NCI-H510A treated with DMSO at 0.1 percent for 48 hours (cell line): ENCODE measurements at places on chromosomes 13 and 19.
A peak's percentile ranks its signal among the peaks of the same experiment; 100 is the strongest.

DNA sequence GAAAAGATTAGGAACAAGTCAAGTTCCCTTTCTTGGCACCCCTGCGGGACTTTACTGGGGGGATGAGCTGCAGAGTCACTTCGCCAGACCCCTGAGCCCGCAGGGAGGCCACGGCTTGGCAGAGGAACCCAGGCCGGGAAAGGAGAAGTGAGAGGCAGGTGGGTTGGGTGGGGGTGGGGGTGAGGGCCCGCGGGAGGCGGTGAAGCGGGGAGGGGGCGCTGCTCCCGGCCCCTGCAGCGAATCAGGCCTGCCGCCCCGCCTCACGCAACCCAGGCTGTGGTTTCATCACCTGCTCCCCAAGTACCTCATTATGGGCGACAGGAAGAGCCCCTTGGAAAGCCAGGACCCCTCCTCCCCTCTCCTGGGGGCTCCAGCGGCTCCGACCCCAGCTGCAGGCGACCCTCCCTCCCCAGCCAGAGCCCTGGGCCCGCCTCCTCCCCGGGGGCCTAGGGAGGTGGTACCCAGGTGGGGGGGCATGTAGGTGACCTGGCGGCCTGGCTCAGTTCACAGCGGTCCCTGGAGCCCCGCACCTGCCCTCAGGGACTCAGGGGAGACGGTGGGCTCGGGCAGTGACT is 9.5 kb downstream of the MEF2B start:
- no peak for DNase-seq

- peak; percentile 59 for DNase-seq
Measured at GRCh38 chr19:40348961-40349507, 539 bp downstream of the PLD3 start.

DNA sequence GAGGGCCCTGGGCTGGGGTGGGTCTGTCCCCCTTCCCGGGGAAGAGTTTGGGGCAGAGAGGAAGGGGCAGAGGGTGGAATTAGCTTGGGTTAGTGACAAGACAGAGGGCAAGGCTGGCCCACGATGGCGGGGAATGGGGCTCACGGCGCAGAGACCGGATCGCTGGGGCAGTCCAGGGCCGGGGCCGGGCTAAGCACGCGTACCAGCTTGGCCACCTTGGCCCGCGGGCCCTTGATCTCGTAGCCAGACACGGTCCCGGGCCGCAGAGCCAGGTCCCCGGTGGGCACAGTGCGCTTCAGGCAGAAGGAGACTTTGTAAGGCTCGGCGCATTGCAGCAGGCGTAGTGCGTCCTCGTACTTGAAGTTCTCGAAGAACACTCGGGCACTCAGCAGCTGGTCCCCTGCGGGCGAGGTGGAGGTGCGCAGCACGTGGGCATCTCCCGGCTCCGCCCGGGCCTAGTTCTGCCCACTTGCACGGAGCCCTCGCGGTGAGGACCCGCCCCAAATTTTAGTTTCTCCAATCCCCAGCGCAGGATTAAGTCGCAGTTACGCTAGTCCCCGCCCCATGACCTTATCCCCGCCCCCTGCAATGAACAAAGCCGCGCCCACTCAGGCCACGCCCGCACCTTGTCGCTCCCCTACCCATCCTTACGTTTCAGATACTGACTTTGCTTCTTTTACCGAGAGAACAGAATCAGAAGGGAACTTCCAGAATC is 8.6 kb upstream of the HIPK4 start:
- DNase-seq, result no peak

- no peak for DNase-seq
Measured at GRCh38 chr19:53007200-53007599, 6.5 kb upstream of the ERVV-1 start.

DNA sequence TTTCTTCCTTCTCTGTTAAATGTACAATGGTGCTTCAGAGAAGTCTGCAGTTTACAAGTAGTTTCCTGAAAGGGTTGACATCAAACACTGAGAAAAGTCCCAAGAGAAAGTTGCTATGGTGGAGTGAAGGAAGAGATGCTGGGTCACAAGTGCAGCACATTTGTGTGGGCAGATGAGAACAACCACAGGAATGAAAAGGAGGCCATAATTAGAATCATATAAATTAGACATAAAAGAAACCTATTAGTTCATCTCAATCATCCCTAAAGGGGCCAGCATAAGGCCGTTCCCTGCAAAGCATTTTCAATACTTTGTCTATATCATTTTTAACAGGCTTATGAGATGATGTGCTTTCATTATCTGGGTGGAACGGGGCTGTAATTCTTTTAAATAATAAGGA is 359.2 kb downstream of the IRS2 start:
- DNase-seq, result no peak

- DNase-seq, result no peak
Measured at GRCh38 chr19:4298810-4299550, 3.2 kb downstream of the TMIGD2 start.

- DNase-seq, result no peak
Measured at GRCh38 chr13:62524061-62524460, 1108.4 kb upstream of the PCDH20 start.

- no peak for DNase-seq
Measured at GRCh38 chr19:8064911-8065874, 12.6 kb downstream of the CCL25 start.

DNA sequence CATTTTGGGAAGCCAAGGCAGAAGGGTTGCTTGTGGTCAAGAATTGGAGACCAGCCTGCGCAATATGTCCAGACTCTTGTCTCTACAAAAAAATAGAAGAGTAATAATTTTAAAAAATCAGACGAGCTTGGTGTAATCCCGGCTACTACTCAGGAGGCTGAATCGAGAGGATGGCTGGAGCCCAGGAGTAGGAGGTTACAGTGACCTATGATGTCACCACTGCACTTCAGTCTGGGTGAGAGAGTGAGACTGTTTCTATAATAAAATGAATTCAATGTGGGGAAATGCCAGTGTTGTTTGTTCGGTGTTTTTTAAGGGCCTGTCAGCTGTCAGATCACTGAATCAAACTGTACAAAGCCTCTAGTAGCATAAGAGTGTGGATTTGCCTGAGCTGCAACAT is 1.2 kb upstream of the FBXL3 start:
- DNase-seq, result peak; percentile 75

DNA sequence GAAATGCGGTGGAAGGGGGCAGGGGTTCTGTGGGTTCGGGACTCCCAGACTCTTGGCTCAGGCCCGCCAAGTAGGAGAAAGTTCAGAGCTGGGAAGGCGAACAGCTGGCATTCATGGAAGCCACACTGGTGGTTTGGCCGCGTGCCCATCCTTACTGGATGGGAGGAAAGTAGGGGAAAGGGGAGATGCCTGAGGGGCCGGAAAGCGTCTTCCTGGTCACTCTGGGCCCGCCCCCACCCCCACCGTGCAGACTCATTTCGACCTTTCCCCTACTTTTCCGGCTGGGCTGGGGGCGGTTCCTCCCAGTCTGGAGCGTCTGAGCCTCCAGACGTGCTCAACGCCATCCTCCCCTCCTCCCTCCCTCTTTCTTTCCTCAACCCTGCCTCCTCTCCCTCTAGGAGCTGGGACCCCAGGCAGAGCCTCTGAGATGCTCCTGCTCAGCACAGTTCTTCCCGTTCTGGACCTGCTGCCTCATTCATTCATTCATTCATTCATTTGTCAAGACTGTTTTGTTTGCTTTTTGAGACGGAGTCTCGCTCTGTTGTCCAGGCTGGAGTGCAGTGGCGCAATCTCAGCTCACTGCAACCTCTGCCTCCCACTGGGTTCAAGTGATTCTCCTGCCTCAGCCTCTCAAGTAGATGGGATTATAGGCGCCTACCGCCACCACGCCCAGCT is 3.5 kb downstream of the ANGPTL4 start:
- no peak for DNase-seq

DNA sequence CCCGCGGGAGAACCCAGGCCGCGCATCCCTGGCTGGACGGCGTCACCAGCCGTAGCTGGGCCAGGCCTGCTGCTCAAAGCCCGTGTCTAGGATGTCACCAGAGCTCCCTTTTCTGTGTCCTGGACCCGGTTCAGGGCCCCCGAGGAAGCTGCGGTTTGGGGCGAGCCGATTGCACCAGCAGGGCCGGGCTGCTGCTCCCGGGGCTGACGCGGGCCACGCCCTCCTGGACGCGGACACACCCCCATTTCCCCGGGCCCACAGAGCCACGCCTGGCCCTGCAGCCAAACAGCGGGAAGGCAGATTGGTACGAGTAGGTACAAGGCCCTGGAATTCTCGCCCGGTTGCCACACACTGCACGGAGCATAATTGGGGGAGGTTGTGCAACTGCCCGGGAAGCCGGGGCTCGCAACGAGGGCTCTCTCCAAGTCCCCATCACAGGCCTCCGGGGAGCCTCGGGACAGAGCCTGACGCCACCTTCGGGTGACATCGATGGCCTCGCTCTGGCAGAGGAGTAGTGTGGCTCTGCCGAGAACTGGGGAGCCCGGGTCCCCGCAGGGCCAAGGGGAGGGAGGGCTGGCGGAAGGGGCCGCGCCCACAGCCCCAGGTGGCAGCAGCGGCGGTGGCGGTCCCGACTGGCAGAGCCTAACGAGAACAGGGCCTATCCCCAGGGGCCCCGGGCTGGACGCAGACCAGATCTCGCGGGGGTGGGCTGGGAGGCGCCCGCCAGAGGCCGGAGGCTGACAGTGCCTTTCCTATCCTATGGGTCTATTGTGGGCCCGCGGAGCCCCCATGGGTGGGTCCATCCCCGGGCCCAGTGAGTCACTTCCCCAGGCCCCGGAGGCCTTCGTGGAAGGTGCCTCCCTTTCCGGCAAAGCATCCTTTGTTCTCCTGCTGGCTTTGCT is 23.5 kb downstream of the KCTD15 start:
- DNase-seq, result no peak

- no peak for DNase-seq
Measured at GRCh38 chr13:28707629-28708427, 10.9 kb downstream of the SLC46A3 start.

DNA sequence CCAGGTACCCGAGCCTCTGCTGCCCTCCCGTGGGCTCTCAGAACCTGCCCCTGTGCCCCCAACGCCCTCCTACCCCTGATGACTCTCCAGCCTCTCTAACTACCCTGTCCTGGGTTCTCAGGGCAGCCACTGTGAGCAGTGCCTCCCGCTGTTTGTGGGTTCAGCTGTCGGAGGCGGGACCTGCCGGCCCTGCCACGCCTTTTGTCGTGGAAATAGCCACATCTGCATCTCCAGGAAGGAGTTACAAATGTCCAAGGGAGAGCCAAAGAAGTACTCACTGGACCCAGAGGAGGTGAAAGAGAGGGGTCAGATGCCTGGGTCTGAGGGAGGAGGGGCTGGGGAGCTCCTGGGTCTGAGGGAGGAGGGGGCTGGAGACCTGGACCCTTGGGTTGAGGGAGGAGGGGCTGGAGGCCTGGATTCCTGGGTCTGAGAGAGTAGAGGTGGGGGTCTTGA is 20.0 kb downstream of the CNFN start:
- DNase-seq, result peak; percentile 7

GRCh38 chr19:50723735-50724521 is 764 bp downstream of the CLEC11A start:
- no peak for DNase-seq

- DNase-seq, result no peak
Measured at GRCh38 chr19:49390131-49390928, 2.3 kb downstream of the KASH5 start.

DNA sequence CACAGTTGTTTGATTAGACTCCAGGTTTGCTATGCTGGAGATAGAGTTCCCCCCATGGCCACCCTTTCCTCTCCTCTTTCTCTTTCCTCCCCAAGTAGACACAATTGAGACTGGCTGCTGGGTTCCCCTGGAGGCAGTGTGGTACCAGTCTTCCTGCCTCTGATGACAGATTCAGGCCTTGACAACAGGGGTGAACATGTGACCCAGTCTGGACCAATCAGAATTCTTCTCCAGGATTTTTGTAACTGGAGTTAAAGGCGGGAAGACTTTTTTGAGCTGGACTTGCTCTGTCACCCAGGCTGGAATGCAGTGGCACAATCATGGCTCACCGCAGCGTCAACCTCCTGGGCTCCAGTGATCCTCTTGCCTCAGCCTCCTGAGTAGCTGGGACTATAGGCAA is 48.7 kb downstream of the CCNE1 start:
- no peak for DNase-seq

DNA sequence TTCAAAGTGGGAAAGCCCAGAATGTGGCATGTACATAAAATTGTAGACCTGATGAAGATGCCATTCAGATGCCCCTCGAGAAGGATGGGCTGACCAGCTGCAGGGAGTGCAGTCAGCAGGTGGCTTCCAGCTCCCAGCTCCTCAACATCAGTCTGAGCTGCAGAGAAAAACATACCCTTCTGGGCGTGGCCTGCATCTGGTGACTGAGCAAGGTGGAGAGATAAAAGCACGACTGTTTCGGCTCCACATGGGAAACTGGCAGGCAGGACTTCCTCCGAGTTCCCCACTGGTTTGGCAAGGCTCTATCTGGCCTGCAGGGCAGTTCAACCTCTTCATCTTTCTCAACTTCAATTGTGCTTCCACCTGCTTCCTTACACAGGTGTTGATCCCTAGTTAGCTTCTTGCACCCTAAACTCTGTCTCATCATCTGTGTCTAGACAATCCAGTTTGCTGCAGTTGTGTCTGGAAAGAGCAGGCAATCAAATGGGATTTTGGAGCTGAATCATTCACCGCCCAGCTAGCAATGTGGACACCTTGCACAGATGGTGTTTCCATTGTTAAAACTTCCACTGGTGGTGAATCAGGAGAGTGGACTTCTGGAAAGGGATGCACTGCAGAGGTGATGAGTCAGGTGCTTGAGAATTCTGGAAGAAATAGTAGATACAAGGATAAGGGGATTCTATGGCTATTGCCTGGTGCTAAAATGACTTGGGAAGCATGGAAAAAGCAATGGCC is 56.8 kb downstream of the POLR1D start:
- no peak for DNase-seq

- no peak for DNase-seq
Measured at GRCh38 chr13:65378484-65378883, 1851.7 kb downstream of the PCDH9 start.

- no peak for DNase-seq
Measured at GRCh38 chr19:19594381-19594780, 24.1 kb downstream of the PBX4 start.

DNA sequence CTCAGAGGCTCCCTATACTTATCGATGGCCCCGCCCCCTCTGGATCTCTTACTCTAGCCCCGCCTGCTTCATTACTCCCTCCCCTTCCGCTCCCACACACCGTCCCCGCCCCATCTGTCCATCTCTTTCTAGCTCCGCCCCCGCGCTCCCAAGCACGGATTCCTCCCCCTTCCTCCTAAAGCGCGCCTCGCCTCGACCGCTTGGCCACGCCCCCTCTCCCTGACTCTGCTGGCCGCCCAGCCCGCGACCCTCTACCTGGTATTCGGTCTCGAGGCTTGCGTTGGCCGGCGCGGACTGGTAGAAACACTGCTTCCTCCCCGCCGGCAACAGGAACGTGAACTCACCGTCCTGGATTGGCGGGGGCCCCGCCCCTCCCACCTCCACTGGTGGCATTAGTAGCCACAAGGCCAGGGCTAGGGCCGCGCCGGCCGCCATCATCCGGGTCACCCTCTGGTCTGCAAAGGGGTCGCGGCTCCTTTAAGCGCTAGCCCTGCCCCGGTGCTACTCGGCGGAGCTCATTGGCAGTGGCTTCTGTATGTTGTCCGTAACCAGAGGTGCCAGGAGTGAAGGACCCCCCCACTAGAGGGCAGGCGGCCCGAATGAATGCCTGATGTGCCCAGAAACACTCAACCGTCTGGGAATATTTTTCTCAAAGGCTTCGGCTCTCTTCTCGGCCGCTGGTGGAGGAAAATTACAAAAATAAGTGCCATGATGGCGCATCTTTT is at the start of gene TMED1:
Gene TMED1, minus strand, starts transcription at position 459 of the 725 bp plus-strand sequence. Its CDS starts 21 bp downstream, at position 438.
- DNase-seq, result peak; percentile 99
